Activated CD4-positive, alpha-beta T cell treated with anti-CD3 and anti-CD28 coated beads for 36 hours (primary cell): ENCODE measurements at places on chromosomes 16 and 17.
A peak's percentile ranks its signal among the peaks of the same experiment; 100 is the strongest.

- peak; percentile 79 for DNase-seq
Measured at GRCh38 chr16:88941913-88942909, 34.8 kb downstream of the CBFA2T3 start.

DNA sequence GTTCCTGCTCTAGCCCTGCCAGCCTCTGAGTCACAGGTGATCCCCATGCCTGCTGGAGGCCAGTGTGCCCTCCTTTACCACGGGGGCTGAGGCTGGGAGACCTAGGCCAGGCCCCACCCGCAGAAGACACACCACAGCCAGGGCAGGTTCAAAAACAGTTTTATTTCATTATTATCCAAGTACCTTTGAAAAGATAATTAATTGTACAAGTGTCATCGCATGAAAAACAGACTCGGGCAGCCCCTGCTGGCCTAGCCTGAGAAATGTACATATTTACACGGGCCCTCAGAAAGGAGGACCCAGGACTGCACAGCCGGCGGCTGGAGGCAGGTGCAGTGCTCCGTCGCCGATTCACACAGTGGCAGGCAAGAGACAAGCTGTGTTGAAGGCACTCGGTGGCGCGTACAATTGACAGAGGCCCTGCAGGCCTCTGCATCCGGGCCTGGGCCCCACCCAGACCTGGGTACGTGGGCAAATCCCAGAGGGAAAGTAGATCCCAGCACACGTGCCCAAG lies 4.4 kb downstream of the PDIA2 start:
- no peak for DNase-seq

- DNase-seq = no peak
Measured at GRCh38 chr17:75573994-75574393, 13.6 kb upstream of the MYO15B start.

- DNase-seq = no peak
Measured at GRCh38 chr16:49640581-49640980, 215.3 kb downstream of the ZNF423 start.

DNA sequence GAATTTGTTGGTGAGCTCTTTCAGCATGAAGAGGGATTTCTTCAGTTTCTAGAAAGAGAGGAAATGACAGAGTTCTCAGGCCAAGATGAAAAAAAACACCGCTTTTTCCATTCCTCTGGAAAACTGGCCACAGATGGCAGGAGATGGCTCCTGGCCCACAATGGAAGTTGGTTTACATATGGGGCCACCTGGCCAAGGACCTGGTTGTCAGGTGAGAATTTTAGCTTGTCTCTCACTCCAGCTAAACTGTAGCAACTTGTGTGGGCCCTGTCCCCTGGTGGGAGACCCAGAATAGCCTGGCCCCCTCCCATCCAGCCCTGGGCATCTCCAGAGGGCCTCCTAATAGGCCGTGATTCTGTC lies 33.6 kb downstream of the LGALS9 start:
- no peak for DNase-seq

GRCh38 chr16:17850581-17851250 lies 380.0 kb upstream of the XYLT1 start:
- DNase-seq = no peak
